Activated CD4-positive, alpha-beta T cell treated with anti-CD3 and anti-CD28 coated beads, Interleukin-2, amount 10 ng/mL, durations not matched to agents 7 days and 5 days (primary cell): ENCODE measurements at places on chromosomes 4 and X. TPM values are rescaled to one million over a fixed set of nuclear protein-coding genes. Genes with fewer than 3 reads are reported as not detected.

DNA sequence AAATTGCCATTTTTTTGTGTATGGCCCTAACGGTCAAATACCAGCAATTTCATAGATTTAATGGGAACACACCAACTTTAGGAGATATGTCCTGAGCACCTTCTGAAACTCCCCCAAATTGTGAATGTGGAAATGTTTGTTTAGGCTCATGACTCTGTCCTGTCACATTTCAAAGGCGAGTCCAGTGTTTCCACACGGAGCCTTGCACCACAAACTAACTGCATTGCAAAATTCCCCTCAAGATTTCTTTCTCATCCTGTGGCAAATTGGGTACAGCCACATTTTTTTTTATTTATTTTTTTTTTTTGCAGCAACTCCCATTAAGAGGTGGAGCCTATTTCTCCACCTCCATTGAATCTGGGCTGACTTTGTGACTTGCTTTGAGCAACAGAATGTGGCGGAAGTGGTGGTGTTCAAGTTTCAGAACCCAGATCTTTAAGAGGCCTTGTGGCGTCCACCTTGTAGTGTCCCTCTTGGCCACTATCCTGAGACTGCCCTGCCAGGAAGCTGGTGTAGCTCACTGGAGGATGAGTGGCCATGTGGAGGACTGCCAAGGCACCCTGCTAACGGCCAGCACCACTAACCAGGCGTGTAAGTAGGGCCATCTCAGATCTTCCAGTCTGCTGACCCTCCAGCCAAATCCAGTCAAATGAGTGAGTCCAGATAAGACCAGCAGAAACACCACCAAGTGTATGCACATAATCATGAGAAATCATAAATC lies 172.4 kb upstream of the SCML1 start:
- H3K27ac ChIP-seq: no peak overlapping the region
- H3K4me3 ChIP-seq: no peak overlapping the region
- no peaks in the 10 kb centered on the region for H3K36me3 ChIP-seq
- DNase-seq: no peak
- peaks cover 7% of the 10 kb centered on the region for H3K4me1 ChIP-seq

Gene WDR17
- total RNA-seq: 0.87 TPM

GRCh38 chr4:26152056-26152455 lies 168.8 kb upstream of the RBPJ start:
- no peak overlapping the region for H3K4me3 ChIP-seq
- peaks cover 3% of the 10 kb centered on the region for H3K4me1 ChIP-seq
- H3K27ac ChIP-seq: no peak overlapping the region
- no peaks in the 10 kb centered on the region for H3K36me3 ChIP-seq
- H3K27me3 ChIP-seq: peaks cover 2% of the 10 kb centered on the region
- no peak for DNase-seq

DNA sequence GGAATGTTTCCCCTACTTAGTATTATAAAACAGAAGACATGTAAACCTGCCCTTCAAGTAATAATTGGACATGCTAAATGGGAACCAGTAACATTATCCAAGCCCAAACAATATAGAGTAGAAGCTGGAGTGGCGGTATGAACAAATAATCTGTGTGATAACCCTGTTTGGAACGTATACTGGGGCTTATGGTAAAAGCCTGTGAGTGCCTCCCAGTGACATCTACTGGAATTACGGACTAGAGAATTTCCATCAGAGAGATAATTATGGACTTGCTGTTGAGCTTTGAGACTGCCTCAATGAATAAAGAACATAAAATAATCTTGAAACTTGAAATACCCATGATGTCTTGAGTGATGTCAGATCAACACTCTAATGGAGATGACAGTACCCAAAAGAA lies 406.3 kb upstream of the GRIA3 start:
- no peak overlapping the region for H3K4me3 ChIP-seq
- no peaks in the 10 kb centered on the region for H3K4me1 ChIP-seq
- H3K36me3 ChIP-seq: no peaks in the 10 kb centered on the region
- no peaks in the 10 kb centered on the region for H3K27me3 ChIP-seq

GRCh38 chr4:110196871-110197528 lies 1.4 kb downstream of the ELOVL6 start:
- H3K27me3 ChIP-seq: no peaks in the 10 kb centered on the region
- H3K36me3 ChIP-seq: peaks cover 3% of the 10 kb centered on the region
- H3K27ac ChIP-seq: peak overlapping the region; percentile 97
- H3K4me1 ChIP-seq: peaks cover 40% of the 10 kb centered on the region
- peak; percentile 69 for DNase-seq
- peak overlapping the region; percentile 99 for H3K4me3 ChIP-seq

DNA sequence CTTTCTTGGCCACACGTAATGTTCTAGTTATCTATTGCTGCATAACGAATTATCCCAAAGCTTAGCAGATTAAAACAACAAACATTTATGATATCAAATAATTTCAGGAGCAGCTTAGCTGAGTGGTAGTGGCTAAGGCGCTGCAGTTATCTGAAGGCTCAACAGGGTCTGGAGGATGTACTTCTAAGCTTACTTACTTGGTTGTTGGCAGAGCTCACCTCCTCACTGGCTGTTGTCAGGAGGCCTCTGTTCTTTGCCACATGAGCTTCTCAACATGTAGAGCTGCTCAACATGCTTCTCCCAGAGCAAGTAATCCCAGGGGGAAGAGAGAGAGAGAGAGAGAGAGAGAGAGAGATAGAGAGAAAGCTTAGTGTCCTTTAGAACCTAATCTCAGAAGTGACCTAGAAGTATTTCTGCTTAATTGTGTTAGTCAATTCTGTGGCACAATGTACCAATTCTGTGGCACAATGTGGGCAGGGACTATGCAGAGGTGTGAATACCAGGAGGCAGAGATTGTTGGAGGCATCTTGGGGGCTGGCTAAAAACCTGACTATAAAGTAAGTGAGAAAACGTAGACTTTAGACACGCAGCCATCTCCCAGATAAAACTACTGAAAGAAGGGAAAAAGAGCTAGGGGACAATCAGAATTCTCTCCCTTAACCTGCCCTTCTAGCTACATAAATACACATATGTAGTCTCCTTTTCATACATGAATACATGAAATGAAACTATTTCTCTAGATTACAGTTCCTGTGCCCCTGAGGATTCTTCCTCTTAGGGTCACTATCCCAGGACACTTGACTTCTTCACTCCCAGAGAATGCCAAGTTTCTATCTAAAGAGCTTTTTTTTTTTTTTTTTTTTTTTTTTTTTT lies 40.2 kb downstream of the HOPX start:
- no peak for DNase-seq
- no peak overlapping the region for H3K27ac ChIP-seq
- H3K27me3 ChIP-seq: no peaks in the 10 kb centered on the region
- peaks cover under 1% of the 10 kb centered on the region for H3K36me3 ChIP-seq
- H3K4me1 ChIP-seq: peaks cover 14% of the 10 kb centered on the region
- no peak overlapping the region for H3K4me3 ChIP-seq

Gene CSAG2
- total RNA-seq: 0.35 TPM

DNA sequence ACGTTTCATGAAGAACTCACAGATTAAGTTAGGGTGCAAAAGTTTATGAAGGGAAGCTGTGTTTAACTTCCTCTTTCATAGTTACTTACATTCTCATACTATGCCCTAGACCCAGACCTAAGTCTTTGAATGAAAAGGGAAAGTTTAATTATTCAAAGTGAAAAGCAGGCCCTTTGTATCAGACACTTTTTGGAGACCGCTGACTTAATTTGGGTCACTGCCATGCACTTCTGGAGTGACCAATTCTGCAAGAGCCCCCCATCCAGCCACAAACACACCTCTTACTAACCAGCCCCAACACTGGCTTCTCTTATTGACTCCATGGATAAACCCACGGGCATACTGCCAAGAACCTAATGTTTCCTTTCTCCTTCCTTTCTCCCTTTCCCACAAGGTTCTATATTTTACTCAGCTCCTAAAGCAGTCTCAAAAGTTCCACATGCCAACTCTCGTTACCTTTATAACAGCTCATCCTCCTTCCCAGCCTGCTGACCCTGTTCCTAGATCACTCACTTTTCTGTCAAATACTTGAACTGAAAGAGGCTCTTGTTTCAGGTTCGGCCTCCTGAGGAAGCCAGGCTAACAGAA lies 34.5 kb downstream of the ABCE1 start:
- no peak overlapping the region for H3K4me3 ChIP-seq
- peak overlapping the region; percentile 77 for H3K27ac ChIP-seq
- H3K4me1 ChIP-seq: peaks cover 80% of the 10 kb centered on the region
- no peaks in the 10 kb centered on the region for H3K27me3 ChIP-seq
- DNase-seq: no peak

DNA sequence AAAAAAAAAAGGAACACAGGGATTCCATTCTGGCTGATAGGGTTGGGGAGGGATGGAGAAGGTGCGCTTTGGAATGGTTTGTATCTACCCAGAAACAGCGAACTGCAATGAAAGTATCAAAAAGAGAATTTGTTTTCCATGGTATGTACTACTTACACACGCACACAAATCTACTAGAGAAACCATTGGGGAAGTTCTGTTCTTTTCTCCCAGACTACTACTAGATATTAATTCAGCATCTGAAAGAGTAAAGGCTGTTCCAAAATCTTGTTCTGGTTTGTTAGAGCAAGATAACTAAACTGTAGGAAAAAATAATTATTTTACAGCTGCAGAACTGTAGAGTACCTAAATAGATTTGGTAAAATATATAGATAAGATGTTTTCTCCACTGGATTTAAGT lies 118.4 kb downstream of the CBR4 start:
- no peak overlapping the region for H3K27ac ChIP-seq
- no peak for DNase-seq
- H3K4me1 ChIP-seq: no peaks in the 10 kb centered on the region
- H3K4me3 ChIP-seq: no peak overlapping the region
- no peaks in the 10 kb centered on the region for H3K36me3 ChIP-seq

DNA sequence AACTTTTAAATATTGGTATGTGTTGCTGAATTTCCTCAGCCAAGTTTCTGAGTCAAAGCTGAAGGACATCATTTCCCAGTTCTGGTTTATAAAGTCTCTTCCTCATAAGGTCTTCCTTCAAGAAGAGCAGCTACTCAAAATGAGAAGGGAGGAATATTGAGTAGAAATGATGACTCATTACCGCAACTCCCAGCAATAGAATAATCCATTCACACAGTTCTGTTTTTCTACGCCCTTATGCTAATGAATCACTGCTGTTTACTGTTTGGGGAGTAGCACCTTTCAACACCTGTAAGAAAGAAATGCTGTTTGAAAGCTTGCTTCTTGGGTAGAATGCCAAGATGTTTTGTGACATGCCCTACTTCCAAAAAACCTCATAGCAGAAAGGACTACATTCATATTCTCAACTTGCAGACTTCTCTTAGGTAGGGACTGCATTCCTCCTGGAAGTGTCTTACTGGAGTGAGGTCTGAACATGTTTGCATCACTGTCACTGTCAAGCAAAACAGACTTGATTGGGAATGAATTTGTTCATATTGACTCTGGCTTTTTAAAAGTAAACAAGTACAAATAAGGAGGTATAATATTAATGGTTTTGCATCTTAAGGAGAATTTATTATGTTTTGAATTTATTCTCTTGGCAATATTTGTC lies 147.2 kb upstream of the BANK1 start:
- DNase-seq: no peak
- H3K4me1 ChIP-seq: no peaks in the 10 kb centered on the region
- H3K36me3 ChIP-seq: no peaks in the 10 kb centered on the region
- no peak overlapping the region for H3K4me3 ChIP-seq
- H3K27ac ChIP-seq: no peak overlapping the region
- peaks cover 5% of the 10 kb centered on the region for H3K27me3 ChIP-seq

GRCh38 chrX:70352496-70352895 lies 62.6 kb downstream of the KIF4A start:
- H3K4me1 ChIP-seq: no peaks in the 10 kb centered on the region
- no peak for DNase-seq
- H3K27me3 ChIP-seq: no peaks in the 10 kb centered on the region
- no peak overlapping the region for H3K27ac ChIP-seq
- H3K36me3 ChIP-seq: peaks cover 37% of the 10 kb centered on the region
- H3K4me3 ChIP-seq: no peak overlapping the region

DNA sequence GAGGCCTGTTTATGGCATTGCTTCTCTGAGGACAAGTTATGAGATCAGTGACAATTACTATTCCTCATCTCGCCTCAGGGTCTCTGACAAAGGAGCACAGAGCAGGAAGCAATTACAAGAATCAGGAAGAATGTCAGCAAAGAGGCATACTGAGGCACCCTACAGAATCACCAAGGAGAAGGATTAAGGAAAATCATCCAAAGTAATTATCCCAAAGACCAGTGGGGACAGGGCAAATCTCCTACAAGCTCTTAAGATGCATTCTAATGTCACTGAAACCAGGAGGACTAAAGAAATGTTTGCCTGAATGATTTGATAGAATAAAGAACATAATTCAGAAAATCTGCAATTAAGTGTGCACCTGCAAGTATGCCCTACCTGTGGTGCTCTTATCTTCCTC lies 206.2 kb downstream of the RCHY1 start:
- H3K4me1 ChIP-seq: no peaks in the 10 kb centered on the region
- no peaks in the 10 kb centered on the region for H3K36me3 ChIP-seq
- H3K27me3 ChIP-seq: no peaks in the 10 kb centered on the region
- no peak overlapping the region for H3K4me3 ChIP-seq
- DNase-seq: no peak

- no peaks in the 10 kb centered on the region for H3K27me3 ChIP-seq
- H3K4me1 ChIP-seq: no peaks in the 10 kb centered on the region
- no peak overlapping the region for H3K27ac ChIP-seq
- no peak for DNase-seq
- no peak overlapping the region for H3K4me3 ChIP-seq
These were observed 138.9 kb upstream of the GIMD1 start for GRCh38 chr4:106507440-106507839.

DNA sequence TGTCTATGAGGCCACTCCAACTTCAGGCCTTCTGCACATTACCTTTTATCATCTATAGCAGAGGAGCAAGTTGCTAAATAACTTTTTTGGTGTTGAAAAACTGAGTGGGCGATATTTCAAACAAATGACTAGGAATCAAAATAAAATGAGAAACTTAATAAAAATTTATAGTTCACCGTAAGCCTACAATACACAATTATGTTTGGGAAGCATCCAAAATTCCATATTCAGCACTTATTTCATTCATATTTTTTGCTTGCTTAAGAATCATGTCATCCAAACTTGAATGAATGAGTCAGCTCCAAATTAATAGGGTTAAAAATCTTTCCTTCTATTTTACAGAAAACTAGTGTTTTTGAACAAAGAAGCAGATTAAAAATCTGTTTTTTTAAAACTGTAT lies 119.1 kb downstream of the SH3RF1 start:
- no peaks in the 10 kb centered on the region for H3K36me3 ChIP-seq
- H3K4me3 ChIP-seq: no peak overlapping the region
- H3K27me3 ChIP-seq: peaks cover 3% of the 10 kb centered on the region
- H3K27ac ChIP-seq: no peak overlapping the region

- DNase-seq: no peak
- no peak overlapping the region for H3K27ac ChIP-seq
These were observed 42.4 kb upstream of the GLRA3 start for GRCh38 chr4:174871407-174871806.

DNA sequence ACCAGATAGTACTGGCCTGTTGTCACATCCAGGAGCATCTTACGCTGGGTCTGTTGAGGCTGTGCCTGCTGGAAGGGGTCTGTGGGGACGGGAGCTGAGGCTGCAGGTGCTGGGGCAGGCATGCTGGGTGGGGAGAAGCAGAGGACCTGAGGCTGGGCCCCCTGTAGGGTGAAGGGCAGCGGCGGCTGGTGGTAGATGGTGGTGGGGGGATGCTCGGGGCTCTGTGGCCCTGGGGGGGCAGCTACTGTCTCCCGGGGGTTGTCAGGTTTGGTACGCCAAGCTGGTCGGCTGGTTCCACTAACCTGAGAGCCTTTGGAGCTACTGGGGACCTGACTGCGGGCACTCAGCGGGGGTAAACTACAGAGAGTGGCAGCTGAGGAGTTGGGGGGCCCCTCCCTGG lies 7.8 kb downstream of the C4orf54 start:
- H3K36me3 ChIP-seq: no peaks in the 10 kb centered on the region
- H3K27me3 ChIP-seq: peaks cover 3% of the 10 kb centered on the region
- H3K4me3 ChIP-seq: no peak overlapping the region
